ENCODE measurements at places on chromosomes 6 and 20. TPM values are rescaled to one million over a fixed set of nuclear protein-coding genes. Genes with fewer than 3 reads are reported as not detected.
A peak's percentile ranks its signal among the peaks of the same experiment; 100 is the strongest.

DNA sequence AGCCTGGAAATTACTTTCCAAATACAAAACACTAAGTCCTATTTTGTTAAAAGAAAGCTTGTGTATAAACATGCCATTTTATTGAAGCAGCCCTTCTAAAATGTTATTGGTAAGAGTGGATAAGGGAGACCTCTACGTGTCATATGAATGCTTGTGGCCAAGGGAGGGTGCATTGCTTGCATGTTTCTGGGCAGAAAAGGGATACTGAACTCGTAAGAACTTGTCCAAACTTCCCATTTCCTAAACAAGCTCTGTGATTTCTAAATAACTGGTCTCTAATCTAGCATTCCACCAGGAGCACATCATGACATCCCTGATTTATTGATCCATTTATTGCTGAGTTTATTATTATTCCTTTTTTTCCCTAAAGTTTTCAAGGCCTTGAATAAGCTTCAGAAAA, 474.1 kb downstream of the CD109 start:
- no peak for DNase-seq

- no peak for DNase-seq
Observed at GRCh38 chr6:56798163-56798562, 155.5 kb upstream of the DST start.

DNA sequence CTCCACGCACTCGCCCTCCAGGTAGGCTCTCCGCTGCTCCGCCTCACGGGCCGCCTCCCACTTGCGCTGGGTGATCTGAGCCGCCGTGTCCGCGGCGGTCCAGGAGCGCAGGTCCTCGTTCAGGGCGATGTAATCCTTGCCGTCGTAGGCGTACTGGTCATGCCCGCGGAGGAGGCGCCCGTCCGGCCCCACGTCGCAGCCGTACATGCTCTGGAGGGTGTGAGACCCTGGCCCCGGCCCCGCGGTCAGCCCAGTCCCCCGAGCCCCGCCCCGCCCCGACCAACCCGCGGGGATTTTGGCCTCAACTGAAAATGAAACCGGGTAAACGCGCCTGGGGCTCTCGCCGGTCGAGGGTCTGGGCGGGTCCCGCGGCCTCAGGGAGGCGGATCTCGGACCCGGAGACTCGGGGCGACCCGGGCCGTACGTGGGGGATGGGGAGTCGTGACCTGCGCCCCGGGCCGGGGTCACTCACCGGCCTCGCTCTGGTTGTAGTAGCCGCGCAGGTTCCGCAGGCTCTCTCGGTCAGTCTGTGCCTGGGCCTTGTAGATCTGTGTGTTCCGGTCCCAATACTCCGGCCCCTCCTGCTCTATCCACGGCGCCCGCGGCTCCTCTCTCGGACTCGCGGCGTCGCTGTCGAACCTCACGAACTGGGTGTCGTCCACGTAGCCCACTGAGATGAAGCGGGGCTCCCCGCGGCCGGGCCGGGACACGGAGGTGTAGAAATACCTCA, 598 bp downstream of the HLA-B start:
- DNase-seq, result peak; percentile 65

DNA sequence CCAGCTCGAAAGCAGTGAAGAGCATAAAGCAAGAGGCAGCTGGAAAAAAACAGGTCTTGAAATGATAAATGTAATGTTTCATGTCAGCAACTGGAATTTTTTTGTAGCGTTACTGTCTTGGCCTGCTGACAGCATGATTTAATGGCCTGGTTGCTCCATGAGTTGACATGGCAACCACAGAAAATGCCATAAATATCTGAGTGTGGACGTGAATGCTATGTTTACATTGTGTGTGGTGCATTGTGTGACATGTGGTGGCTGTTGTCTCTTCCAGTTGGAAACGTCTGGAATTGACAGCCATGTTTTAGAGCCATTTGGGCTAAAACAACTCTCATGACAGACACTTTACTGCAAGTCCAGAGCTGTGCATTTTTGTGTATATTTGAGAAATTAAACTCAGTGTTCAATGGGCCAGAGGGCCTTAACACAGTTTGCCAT, 170.0 kb downstream of the FOXA2 start:
- DNase-seq, result no peak

GRCh38 chr20:40610730-40611129, 78.3 kb downstream of the MAFB start:
- no peak for DNase-seq

DNA sequence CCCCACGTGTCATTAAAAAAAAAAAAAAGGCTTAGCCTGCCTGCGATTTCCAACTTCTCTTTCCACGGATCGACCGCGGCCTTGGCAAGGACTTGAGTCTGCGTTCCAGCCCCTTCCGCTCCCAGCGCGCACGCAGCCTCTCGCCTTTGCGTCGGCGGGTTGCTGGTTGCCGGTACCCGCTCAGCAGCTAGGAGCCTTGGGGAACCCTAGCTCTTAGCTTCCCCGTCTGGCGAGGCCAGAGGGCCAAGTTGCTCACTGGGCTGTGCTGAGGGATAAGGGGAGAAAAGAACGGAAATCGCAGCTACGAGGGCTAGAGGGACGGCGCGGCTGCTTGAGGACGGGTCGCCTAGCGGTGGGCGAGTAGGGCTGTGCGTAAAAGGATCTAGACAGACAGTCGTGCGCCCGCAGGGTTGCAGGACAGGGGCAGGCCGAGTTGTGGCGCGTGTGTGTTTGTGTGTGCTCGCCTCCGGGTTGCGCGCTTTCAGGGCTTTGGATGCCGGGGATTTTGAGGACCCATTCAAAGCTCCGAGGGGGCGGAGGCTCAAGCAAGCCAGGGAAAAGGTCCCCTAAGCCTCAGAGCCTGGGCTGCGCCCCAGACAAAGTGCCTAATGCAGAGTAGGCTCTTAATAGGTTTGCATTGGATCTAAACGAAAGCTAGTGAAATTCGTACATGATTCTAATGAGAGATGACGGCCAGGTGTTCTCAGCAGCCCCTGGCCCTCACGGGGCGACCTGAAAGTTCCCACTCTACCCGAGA, 40.5 kb upstream of the OSTM1 start:
- no peak for DNase-seq

LEMD2 gene
- 57.3 TPM for total RNA-seq

SASH1 gene
- 18.0 TPM for total RNA-seq

PDE7B gene
- total RNA-seq, result not detected

GNRH2 gene
- total RNA-seq, result 0.82 TPM

All from H1 (cell line).